ENCODE measurements at places on chromosomes 6 and 20.

DNA sequence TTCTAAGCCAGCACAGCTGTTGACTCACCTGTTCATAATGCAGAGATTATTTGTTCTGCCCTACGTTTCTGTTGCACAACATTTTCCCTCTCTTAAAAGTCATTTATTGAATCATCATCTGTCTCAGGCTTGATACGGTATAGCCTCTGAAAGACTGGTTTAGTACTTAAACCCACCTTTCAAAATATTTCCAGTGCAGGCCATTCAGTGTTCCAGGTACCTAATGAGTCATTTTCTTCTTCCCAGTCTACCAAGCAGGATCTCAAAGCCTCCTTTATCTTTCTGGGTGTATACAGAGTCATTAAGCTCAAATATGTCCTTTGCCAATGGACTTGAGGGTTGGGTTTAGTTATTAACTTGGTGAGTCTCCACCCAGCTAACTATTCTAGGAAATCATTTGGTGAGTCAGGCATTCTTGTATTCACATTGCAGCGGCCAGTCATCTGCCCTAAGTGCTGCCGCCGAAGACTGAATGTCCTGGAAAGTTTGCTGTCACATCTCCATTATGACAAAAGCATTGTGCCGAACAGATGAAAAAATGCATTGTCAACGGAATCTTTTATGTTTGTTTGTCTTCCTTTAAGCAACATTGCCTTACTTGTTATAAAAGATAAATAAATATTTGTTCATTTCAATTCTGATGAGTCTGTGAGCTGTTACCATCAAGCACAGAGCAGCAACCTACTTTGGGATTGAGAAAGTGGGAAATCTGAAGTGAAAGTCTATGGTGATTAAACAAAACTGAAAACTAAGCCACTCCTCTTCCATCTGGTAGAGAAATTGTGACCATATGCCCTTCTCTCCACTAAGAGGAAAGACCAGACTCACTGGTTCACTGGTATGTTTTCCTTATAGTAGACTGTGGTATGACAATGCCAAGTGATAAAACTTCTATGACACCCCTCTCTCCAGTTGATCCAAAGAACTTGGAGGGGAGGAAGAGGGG lies 14.3 kb upstream of the FAM135A start:
- DNase-seq: no peak

- no peak for DNase-seq
Observed at GRCh38 chr6:137902699-137903098, 35.6 kb downstream of the TNFAIP3 start.

DNA sequence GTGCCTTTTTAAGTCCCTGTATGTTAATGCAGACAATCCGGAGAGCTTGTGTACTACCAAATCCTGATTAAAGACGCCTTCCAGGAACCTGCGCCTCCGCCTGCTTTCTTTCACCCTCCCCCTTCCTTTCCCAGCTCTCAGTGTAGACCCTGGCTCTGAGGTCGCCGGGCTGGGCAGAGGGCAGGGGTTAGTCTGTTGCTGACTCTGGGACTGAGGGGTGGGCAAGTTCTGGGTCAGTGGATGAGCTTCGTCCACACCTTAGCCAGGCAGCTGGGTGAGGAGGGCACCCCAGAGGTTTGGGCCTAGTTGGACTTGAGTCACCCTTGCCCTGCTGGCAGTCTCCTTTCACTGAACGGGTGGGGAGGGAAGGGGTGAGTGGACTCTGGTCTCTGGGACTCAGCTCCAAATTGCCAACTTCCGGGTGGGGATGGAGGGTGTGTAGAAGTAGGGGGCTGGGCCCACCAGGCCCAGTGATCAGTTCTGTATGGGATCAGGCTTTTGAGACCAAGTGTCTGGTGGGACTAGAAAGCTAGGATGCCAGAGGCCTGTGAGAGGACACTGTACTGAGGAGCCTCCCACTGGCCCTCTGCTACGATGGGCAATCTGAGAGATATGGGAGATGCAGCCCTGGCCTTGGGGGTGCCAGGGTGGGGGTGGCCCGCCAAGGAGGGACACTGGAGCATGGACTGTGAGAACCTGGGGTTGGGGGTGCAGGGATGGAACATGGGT lies 21.3 kb upstream of the SLC22A7 start:
- no peak for DNase-seq

DNA sequence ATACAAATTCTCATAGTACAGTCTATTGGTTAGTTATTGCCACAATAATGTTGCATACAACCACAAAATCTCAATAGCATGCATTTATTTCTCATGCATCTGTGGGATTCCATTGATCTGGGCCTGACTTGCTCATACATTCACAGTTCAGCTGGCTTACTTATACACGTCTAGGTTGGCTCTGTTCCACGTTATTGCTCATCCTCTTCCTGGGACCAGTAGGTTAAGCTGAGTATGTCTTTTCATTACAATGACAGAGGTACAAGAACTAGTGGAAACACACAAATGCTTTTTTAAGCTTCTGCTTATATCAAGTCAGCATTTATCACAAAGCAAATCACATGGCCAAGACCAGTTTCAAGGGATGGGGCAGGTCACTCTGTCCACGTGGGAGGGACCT lies 485.3 kb upstream of the BTBD3 start:
- DNase-seq: no peak

DNA sequence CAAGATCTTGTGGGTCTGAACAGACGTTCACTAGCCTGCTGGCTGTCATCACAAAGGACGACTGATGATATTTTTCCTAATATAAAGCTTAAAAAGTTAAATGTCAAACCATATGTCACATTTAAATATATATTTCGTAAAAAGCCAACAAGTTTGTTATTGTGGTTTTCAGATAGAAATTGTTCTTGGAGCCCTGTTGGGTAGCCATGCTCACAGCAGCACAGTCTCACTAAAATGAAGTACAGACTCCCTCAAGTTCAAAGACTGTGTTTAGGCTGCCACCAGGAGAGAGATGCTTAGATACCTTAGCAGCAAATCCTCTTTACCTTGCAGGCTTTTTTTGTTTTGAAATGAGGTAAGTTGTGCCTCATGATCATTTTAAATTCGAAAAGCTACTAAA lies 17.8 kb downstream of the EEF1E1 start:
- no peak for DNase-seq

DNA sequence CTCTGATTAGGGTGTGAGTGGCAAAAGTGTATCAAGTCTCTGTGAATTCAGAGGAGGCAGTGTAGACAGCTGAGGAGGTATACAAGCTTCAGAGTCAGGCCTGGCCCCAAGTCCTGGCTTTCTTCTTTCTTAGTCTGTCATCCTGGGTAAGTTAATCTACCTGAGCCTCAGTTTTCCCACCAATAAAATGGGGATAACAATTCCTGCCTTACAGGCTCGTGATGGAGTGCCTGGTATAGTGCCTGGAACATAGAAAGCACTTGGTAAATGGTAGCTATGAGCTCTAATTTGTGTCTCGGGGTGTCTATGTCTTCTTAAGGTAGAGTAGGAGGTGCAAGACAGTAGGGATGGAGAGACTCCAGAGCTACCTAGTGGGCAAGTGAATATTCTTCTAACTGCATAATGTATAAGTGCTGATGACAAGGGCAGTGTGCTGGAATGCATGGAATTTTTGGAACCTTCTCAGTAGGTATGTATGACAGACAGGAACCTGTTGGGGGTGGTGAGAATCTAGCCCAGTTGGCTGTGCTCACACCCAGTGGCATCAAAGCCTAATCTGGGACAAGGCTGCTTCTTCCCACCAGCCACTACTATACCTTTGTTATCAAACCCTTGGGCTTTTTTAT lies 4.0 kb upstream of the SCUBE3 start:
- DNase-seq: no peak
